ENCODE measurements at places on chromosomes 11 and 22.

DNA sequence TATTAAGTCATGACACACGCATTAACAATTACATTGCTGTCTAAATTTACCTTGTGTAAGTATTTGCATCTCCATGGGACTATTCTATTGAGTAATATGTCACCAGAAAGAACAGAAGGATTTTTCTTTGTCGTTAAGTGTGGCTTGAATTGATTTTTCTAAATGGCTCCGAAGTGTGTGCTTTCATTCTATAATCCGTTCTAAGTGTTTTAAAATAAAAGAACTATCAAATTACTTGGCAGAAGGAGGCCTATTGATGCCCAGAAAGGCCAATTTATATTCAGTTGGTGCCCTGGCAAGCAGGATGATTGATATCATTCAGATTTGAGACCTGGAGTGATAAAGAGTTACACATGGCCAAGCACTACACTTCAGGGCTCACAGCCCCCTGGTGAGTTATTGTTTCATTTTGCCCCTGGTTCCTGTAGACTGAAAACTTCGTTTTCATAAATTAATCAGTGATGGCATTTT lies 538.9 kb upstream of the ANO5 start:
- no peak for DNase-seq

- peak; percentile 94 for DNase-seq
Measured at GRCh38 chr11:560305-561147, at the start of the genes LMNTD2 and RASSF7. Gene LMNTD2 (minus strand): TSS chr11:560738. CDS start chr11:560716, 22 bp downstream. Gene RASSF7 (plus strand): TSS chr11:560970. CDS start chr11:561769, 799 bp downstream.

GRCh38 chr11:110027627-110028371 lies 65.4 kb upstream of the ZC3H12C start:
- no peak for DNase-seq

GRCh38 chr22:36699915-36700314 lies 3.6 kb downstream of the CACNG2 start:
- DNase-seq, result no peak

DNA sequence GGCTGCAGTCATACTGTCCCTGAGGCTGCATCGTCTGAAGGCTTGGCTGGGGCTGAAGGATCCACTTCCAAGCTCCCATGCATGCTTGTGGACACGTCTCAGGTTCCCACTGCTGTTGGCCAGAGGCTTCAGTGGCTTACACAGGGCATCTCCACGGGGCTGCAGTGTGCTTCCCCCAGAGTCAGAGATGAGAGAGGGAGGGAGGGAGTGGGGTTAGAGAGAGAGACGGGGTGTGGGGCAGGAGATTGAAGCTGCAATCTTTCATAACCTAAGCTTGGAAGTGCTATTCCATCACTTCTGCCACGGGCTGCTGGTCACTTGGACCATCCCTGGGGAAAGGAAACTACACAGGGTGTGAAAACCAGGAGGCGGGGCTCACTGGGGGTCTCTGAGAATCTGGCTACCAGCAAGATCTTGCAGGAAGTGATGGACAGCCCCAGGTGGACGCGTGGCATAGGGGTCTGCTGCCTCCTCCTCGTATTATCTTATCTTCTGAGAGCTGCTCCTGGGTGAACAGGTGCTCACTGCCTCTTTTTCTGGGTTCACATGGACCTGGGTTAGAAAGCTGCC lies 63.0 kb upstream of the MYEOV start:
- no peak for DNase-seq
